T follicular helper cell (primary cell): ENCODE measurements at places on chromosomes 4 and X.

DNA sequence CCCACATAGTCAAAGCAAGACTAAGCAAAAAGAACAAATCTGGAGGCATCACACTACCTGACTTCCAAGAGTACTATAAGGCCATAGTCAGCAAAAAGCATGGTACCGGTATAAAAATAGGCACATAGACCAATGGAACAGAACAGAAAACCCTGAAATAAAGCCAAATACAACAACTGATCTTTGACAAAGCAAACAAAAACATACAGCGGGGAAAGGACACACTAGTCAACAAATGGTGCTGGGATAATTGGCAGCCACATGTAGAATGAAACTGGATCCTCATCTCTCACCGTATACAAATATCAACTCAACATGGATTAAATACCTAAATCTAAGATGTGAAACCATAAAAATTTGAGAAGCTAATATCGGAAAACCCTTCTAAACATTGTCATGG is 819.3 kb upstream of the FRG1 start:
- no peak for DNase-seq

DNA sequence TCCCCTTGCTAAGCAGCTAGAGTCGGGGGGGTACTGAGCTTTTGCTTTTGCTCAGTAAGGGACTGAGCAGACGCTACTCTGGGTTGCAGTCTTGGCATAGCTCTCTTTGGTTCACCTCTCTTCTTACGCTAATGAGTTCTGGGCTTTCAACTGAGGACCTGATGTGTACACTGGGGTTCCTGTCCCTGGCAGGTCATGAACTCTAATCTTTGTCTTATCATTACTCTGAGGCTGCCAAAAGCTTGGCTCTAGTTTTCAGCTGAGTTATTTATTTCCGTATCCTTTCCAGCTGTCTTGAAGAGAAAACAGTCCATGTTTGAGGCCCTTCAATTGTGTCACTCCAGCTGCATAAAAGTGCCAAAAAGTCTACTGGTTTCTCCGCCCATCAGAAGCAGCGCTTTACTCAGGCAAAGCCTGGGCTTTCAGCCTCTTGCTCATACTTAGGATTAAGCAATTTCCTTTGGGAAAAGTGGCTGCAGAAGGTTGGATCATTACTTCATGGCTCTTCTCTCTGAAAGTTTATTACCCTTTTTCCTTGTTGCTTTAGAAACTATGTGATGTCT is 121.0 kb upstream of the STOX2 start:
- no peak for DNase-seq

DNA sequence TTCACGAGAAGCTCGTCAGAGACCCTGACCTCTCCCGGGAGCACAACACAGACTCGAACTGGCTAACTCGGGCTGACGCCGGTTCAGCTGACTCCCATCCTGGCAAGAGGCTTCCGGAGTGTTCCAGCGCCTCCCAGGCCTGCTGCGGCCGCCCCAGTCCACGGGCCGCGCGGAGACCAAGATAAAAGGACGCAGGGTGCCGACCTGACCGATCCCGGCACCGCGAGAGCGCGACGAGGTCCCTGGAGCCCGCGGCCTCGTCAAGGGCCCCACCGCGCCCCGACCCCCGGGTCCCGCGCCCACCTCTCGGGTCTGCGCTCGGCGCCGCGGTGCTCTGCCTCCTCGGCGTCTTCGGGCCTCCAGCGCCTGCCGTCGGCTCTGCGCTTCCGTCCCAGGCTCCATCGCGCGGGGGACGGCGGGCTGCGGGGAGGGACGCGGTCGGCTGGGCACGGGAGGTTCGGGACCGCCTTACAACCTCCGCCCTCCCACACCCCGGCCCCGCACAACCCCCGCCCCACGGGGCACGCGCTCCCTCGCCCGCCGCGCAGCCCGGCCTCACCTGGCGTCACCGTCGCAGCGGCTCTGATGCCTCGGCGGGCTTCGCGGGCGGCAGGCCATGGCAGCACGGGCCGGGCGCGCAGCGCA is 426 bp downstream of the SLBP start:
- DNase-seq: peak; percentile 25

DNA sequence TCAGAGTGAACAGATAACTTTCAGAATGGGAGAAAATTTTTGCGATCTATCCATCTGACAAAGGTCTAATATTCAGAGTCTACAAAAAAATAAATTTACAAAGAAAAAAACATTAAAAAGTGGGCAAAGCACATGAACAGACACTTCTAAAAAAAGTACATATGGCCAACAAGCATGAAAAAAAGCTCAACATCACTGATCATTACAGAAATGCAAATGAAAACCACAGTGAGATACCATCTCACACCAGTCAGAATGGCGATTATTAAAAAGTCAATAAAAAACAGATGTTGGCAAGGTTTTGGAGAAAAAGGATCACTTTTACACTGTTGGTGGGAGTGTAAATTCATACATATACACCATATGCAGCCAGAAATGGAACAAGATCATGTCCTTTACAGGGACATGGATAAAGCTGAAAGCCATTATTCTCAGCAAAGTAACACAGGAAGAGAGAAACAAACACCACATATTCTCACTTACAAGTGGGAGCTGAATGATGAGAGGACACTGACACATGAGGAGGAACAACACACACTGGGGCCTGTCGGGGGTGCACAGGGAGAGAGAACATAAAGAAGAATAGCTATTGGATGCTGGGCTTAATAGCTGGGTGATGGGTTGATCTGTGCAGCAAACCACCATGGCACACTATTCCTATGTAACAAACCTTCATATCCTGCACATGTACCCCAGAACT is 41.6 kb upstream of the ITM2A start:
- no peak for DNase-seq
